ENCODE measurements at places on chromosomes 3 and 15. TPM values are rescaled to one million over a fixed set of nuclear protein-coding genes. Genes with fewer than 3 reads are reported as not detected.

- DNase-seq, result no peak
These were observed 52.9 kb downstream of the BFSP2 start for GRCh38 chr3:133452641-133453319.

DNA sequence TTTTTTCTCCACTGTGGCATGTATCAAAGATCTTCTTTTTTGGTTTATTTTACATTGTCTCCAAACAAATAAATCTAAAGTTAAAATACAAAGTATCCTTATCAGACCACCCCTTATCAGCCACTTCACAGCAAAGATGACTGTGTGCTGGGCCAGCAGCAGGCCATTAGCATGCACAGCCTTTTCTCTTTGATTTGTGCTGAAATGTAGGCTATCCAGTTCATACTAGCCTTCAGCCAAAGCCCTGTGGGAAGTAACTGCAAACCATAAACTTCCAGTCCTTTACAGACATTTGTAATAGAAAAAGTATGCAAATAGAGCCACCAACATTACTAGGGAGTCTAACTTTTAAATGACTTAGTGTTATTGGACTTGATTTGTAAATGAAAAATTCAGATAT is 816.3 kb downstream of the FHIT start:
- DNase-seq, result no peak

- DNase-seq, result no peak
These were observed 1.7 kb upstream of the FAH start for GRCh38 chr15:80151148-80151547.

DNA sequence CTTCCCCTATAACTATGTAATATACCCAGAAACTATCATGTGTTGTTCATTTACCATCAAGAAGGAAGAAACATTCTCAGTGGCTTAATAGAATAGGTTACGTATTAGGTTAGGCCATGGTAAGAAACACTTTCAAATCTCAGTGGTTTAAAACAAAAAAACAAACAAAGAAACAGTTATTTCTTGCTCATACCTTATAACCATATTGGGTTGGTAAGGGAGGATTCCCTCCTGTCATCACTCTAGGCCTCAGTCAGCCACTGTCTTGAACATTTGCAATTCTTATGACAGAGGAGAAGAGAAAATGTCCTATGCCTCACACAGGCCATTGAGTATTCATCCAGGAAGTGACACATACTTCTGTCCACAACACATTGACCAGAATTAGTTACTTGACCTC is 727.7 kb upstream of the NECTIN3 start:
- no peak for DNase-seq

DNA sequence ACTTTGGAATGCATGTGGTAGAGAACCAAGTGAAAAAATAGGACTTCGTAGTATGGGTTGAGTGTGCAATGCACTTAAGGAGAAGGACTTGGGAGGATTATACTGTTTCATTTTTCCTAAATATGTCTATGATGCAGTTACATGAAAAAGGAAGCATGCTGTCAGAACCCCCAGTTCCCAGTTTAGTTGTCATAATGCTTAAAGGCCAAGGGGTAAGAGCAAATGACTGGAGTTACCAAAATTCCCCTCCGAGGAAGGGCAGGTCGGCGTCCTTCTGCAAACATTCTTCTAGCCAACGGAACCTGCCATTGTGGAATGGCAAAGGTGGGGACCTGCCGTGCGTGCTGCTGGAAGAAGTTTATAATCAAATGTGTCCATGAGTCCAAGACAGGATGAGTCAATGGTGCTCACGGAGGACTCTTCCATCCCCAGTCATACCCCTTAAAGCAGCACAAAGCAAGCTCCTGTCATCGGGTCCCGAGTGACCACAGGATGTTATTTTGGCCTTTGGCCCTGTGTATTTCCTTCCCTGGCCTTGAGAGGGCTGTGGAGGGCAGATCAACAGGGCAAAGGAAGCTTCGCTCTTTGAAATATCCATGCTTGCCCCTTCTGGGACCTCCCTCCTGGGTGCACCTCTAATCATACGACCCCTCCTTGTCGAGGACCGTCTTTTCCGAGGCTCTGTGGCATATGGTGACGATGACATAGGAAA is 93.2 kb downstream of the SLCO3A1 start:
- no peak for DNase-seq

DNA sequence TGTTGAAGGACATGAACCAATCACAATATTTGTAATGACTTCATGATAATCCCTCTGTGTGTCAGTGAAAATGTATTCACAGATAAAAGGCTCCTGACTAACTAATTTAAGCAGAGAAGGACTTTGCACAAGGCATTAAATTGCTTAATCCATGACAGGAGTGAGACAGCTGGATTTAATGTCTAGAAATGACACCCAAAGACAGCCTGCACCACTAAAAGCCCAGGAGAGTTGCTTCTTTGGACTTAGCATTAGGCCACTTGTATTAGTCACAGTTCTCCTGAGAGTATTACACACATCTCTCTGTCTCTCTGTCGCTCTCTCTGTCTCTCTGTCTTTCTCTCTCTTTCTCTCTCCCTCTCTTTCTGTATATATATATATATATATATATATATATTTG is 180.4 kb downstream of the GOLGA8K start:
- DNase-seq, result no peak

GRCh38 chr3:25438791-25439555 is 10.9 kb downstream of the RARB start:
- no peak for DNase-seq

GRCh38 chr15:31727612-31728011 is 302.7 kb upstream of the CHRNA7 start:
- no peak for DNase-seq

- no peak for DNase-seq
These were observed 133.2 kb upstream of the TOPAZ1 start for GRCh38 chr3:44108481-44108880.

GRCh38 chr3:98553021-98553563 is 21.3 kb downstream of the GPR15 start:
- no peak for DNase-seq

DNA sequence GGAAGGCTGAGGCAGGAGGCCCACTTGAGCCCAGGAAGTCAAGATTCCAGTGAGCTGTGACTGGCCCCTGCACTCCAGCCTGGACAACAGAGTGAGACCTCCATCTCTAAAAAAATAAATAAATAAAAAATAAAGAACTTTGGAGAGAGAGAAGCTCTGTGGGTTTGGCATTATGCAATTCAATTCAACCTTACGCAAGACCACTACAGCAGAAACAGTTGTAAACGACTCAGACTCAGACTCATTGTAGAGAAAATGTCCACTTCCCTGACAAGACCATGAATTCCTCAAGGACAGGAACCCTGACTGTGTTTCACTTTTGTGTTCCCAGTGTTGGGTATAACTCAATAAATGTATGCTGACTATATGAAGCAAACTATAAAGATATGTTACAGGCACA is 90.3 kb upstream of the C3orf80 start:
- no peak for DNase-seq

DNA sequence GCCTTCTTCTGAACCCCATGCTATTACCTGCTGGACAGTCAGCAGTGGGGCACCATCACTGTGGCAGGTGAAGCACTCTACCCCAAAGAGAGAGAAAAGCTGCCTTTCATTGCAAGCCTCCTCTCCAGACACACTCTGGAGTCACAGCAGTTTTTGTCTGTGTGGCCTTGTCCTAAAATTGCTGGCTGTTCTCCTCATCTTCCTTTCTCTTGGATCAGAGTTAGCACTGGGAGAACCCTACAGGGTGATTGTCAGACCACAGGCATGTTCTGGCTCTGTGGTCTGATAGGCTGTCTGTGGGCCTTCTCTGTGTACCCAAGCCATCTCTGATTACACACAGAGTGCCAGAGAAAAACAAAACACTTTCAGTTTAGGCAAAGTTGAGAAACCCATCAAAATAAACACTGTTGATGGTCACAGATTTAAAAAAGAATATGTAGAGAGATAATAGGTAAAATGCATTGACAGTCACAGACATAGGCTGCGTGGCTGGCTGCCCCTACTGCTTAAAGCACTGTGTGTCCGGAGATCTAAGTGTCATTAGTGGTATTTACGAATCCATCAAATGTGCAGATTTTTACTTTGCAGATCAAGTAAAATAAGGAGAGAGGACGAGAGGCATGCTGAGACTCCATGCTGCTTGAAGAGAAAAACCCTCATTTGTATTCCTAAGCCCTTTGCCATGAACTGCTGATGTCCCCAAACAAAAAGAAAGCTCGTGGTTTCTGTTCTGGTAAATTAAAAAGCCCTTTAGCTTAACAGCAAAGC is 689.9 kb downstream of the TUSC7 start:
- no peak for DNase-seq

DNA sequence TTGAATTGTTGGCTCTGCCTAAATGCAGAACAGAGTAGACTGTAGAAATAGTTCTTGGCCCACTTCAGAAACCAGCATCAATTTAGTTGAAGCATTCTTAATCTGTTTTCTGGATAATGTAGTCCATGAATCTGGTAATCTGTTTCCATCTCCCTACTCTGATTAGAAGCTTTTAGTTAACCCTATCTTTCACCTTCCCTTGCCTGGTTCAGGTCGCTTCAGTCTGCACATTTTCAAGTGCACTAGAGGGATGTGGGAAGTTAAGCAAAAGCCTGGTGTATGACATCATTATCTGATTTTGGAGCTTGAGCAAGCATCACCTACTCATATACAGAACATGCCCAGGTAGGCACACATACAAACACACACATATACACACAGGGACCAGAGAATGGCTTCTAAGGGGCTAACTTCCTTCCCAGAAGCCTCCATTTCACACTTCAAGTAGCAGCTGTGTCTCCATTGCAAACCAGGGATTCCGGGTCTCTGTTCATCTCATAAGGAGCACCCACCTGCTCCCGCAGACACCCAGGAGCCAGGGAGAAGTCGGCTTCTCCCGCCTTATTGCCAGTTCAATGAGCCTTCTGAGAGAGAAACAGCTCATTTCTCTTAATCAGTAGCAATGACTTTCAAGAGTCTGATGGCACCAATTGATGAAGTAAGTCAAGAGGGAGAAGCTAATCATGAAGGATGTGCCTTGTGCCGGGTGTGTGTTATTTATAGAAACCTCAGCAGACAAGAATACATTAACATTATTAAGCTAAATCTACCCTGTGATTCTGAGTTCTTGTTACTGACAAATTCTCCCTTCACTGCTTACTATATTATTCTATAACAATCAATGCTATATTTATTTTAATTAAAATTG is 347.9 kb upstream of the STAC start:
- no peak for DNase-seq

DNA sequence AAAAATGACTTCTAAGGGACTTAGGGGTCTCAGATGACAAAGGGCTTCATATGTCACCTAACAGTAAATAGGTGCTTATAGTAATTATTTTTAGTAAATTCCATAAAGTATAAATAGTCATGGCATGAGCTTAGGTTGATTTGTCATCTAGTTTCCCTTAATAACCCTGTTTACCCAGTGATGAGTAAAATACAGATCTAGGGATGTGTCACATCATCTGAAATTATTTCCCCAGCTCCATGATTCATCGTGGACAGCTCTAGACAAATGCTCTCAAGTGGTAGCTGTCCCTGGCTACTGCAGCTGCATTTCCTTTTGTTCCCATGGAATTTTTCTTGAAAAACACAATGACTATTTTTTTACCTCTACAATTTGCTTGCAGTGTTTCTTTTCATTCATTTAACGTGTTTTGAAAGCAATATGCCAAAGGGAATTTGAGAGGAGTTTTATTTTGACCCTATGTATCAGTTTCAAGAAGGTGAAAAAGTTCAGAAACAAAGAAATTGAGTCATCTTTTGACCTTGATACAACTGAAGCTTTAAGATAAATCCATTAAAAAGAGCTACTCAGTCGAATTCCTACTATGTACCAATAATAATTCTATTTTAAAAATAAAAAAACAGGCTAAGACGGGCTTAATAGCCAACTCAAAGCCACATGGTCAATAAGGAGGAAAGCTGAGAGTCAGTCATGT is 241.6 kb downstream of the KCNMB2 start:
- DNase-seq, result no peak

DNA sequence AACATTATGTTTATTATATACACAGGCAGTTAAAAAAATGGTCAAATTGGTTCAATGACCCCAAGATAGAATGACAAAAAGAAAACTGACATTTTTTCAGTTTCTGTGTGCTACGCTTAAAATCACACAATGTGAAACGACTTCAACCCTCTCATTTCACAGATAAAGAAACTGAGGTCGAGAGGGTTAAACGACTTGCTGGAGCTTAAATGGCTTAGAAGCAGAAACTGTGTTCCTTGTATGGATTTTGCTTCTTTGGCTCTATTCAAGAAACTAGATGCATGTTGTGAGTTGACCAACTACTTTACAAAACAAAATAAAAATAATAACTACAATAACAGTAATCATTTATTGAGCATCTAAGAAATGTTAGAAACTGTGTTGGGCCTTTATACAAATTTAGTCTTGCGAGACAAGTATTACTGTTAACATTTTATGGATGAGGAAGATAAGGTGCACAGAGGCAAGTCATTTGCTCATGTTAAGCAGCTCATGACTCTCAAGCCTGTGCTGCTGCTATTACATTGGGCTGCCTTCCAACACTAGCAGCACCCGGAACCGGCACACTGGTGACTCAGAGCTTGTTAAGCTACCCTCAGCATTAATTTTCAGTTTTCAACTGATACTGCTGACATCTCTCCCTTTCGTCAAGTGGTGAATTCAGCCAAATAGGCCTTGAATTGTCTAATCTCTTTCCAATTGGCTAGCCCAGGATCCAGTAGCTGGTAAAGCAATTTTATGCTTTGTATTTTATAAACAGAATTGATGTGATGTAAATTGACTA is 487.6 kb downstream of the NAALADL2 start:
- DNase-seq, result no peak

GRCh38 chr15:52674831-52675230 is 4.4 kb downstream of the ATOSA start:
- no peak for DNase-seq

DNA sequence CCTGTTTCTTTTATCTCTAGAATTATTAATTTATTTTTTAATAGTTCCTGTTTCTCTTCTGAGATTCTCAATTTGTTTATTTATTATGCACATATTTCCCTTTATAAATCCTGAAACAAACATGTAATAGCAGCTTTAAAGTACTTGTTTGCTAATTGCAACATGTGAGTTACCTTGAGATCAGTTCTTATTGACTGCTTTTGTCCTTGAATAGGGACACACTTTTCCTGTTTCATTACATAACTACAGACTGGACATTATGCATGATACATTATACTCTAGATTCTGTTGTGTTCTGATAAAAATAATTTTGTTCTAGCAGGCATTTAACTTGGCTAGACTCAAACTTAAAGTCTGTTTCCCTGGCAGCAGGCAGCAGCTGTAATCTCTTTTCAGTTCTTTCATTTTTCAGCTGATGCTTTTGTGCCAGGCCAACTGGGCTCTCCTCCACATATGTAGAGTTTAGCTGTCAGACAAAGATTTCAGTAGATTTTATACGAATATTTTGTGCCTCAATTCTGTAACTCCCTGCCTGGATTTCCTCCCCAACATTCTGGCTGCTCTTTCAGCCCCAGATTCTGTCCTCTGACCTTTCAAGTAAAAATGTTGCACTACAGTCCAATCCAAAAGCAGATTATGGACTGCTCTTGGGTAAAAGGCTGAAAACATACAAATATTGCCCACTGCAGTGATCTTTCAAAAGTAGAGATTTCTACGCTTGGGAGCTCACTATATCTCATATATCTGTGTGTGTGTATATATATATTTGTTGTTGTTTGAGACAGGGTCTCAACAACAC is 41.9 kb downstream of the PCOLCE2 start:
- DNase-seq, result no peak

GRCh38 chr15:35358824-35359223 is 187.1 kb downstream of the DPH6 start:
- no peak for DNase-seq

GRCh38 chr3:10285272-10286132 is 7.2 kb downstream of the GHRL start:
- DNase-seq, result no peak

EPHA3 gene
- polyA plus RNA-seq, result 5.1 TPM

GTF2E1 gene
- 18.5 TPM for polyA plus RNA-seq

DOCK3 gene
- 2.1 TPM for polyA plus RNA-seq

XCR1 gene
- 0.15 TPM for polyA plus RNA-seq

H1-8 gene
- polyA plus RNA-seq, result not detected

GOLGA8H gene
- 2.4 TPM for polyA plus RNA-seq

All from left kidney (tissue), 8 donors.